Body of pancreas (tissue), 4 donors: ENCODE measurements at places on chromosomes 1 and 21. TPM values are rescaled to one million over a fixed set of nuclear protein-coding genes. Genes with fewer than 3 reads are reported as not detected.

GRCh38 chr1:183544598-183545297, 45.5 kb downstream of the NCF2 start:
- DNase-seq: no peak
- no peaks in the 10 kb centered on the region for H3K27me3 ChIP-seq
- no peak overlapping the region for H3K4me3 ChIP-seq
- H3K4me1 ChIP-seq: no peaks in the 10 kb centered on the region

GRCh38 chr1:36803868-36804570, 230.3 kb downstream of the GRIK3 start:
- H3K27me3 ChIP-seq: no peaks in the 10 kb centered on the region
- no peak overlapping the region for H3K4me3 ChIP-seq
- H3K27ac ChIP-seq: no peak overlapping the region
- no peak for DNase-seq
- H3K36me3 ChIP-seq: no peaks in the 10 kb centered on the region

- H3K36me3 ChIP-seq: no peaks in the 10 kb centered on the region
- H3K4me3 ChIP-seq: no peak overlapping the region
- H3K27ac ChIP-seq: no peak overlapping the region
- peaks cover 34% of the 10 kb centered on the region for H3K4me1 ChIP-seq
- H3K27me3 ChIP-seq: no peaks in the 10 kb centered on the region
Observed at GRCh38 chr1:201020040-201020591, 3.4 kb downstream of the KIF21B start.

DNA sequence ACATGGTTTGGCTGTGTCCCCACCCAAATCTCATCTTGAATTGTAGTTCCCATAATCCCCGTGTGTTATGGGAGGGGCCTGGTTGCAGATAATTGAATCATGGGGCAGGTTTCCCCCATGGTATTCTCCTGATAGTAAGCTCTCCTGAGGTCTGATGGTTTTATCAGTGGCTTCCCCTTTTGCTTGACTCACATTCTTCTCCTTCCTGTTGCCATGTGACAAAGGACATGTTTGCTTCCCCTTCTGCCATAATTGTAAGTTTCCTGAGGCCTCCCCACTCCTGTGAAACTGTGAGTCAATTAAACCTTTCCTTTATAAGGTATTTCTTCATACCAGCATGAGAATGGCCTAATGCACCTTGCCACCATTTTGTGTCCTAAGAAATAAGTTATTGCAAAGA, 415.0 kb downstream of the COL11A1 start:
- no peak overlapping the region for H3K27ac ChIP-seq
- no peaks in the 10 kb centered on the region for H3K27me3 ChIP-seq
- no peaks in the 10 kb centered on the region for H3K36me3 ChIP-seq
- no peak overlapping the region for H3K4me3 ChIP-seq
- H3K4me1 ChIP-seq: no peaks in the 10 kb centered on the region
- no peak for DNase-seq

- H3K4me3 ChIP-seq: no peak overlapping the region
- H3K36me3 ChIP-seq: no peaks in the 10 kb centered on the region
- no peaks in the 10 kb centered on the region for H3K27me3 ChIP-seq
- DNase-seq: peak; percentile 51
- peaks cover 48% of the 10 kb centered on the region for H3K4me1 ChIP-seq
Observed at GRCh38 chr1:60280256-60280655, 206.7 kb upstream of the C1orf87 start.

DNA sequence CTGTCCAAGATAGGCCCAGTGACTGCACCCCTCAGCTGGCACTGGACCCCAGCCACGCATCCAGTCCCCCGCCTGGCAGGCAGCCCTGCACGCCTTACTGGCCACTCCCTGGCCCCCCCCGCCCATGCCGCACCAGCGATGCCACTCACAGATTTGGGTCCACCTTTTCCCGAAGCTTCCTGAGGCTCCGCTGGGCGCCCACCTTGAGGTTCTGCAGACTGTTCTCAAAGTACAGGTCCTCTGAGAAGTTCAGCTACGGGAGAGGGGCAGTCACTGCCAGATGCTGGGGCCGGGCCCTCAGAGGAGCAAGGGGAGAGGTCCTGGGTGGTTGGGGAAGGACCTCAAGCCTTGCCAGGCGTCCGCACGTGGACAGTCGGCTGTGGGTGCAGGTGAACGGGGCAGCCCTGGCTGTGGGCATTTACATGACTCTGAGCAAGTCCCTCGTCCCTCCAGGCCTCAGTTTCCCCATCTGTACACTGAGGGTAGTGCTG, 8.1 kb downstream of the PRXL2B start:
- H3K4me3 ChIP-seq: no peak overlapping the region
- H3K27me3 ChIP-seq: no peaks in the 10 kb centered on the region
- peaks cover 15% of the 10 kb centered on the region for H3K4me1 ChIP-seq
- peak; percentile 9 for DNase-seq

GRCh38 chr1:104856091-104856490, 1106.4 kb downstream of the AMY1C start:
- H3K36me3 ChIP-seq: no peaks in the 10 kb centered on the region
- no peaks in the 10 kb centered on the region for H3K4me1 ChIP-seq
- H3K4me3 ChIP-seq: no peak overlapping the region
- DNase-seq: no peak
- H3K27me3 ChIP-seq: no peaks in the 10 kb centered on the region
- H3K27ac ChIP-seq: no peak overlapping the region

DNA sequence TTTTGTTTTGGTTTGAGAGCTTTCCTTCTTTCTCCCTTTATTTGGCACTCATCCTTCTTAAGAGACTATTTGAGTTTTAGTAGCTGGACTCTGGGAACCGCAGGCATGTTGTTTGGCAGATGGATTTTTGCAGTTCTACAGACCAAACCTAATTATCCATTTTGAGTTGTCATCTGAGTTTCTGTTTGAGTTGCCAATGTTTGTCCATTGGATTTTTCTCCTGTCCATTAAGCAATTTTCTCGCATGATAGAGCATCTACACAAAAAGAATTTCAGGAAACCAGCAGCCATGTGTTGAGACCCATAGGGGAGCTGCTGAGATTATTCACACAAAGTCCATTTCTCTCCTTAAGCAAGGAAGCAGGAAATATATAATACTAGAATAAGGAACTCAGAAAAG, 17.2 kb upstream of the CXADR start:
- H3K4me1 ChIP-seq: no peaks in the 10 kb centered on the region
- H3K36me3 ChIP-seq: no peaks in the 10 kb centered on the region
- no peak for DNase-seq
- H3K4me3 ChIP-seq: no peak overlapping the region
- H3K27ac ChIP-seq: no peak overlapping the region
- H3K27me3 ChIP-seq: no peaks in the 10 kb centered on the region

DNA sequence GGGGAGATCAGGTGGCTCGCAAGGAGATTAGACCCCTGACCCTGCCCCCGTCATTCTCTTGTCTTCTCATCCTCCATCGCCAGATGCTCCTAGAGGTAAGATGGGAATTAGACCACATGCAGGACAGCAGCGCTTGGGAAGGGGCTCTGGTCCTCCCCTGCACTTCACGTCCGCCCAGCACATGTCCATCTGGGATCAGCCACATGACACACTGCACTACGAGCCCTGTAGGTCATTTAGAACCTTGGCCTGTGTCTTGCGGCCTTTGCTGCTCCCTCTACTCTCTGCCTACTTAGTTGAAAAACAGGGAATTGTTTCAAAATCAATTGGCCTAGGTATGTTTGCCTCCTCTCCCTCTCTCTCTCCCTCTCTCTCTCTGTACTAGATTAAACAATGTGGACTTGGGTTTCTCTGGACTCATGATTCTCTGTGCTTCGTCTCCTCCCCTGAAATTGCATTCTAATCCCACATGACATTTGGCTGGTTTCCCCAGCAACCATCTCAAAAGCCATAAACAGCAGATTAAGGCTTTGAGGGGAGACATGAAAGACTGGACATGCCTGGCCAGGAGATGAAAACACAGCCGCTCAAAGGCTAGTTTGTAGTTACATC, 3.8 kb upstream of the NCMAP start:
- H3K27ac ChIP-seq: peak overlapping the region; percentile 44
- no peak for DNase-seq
- H3K27me3 ChIP-seq: no peaks in the 10 kb centered on the region

DNA sequence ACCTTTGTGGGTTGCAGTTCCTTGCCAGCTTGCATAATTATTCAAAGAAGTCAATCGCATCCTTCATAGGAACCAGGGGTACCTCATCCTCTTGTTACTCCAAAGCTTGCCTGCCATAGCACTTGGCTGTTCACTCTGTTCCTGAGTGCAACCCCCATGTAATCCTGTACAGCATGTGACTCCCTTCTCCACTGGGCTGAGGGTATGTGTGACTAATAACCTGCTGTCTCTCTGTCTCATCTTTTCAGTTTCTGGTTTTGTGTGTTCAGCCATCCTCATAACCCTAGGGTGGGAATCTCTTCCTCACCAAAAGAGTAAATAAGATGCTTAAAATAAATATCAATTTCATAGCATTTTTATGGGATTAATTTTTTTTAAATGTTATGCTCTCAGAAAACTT, 351.9 kb downstream of the S1PR1 start:
- no peaks in the 10 kb centered on the region for H3K27me3 ChIP-seq
- H3K4me1 ChIP-seq: no peaks in the 10 kb centered on the region
- no peak for DNase-seq
- H3K27ac ChIP-seq: no peak overlapping the region

GRCh38 chr1:153527683-153528040, 8.1 kb downstream of the S100A6 start:
- H3K27me3 ChIP-seq: no peaks in the 10 kb centered on the region
- no peaks in the 10 kb centered on the region for H3K36me3 ChIP-seq
- H3K27ac ChIP-seq: no peak overlapping the region
- H3K4me1 ChIP-seq: peaks cover 9% of the 10 kb centered on the region

DNA sequence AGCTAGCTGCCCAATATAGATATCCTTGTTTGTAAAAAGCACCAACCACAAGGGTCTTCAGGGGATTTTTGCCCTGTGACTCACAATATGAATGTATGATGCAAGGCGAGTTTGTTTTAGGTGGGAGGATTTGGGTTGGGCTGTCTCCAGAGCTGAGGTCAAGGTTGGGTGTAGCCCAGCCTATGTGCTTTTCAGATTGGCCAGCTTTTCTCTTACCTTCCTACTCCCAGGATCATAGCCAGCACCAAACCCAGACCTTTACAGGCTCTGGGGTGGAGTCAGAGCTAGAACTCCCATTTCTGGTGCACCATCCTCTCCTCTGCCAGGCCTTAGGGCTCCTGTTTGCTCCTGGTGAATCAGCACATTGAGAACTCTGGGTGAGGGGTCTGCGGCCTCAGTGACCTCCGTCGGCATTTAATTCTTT, 55.6 kb upstream of the GCLM start:
- no peaks in the 10 kb centered on the region for H3K27me3 ChIP-seq
- H3K4me3 ChIP-seq: no peak overlapping the region
- peaks cover 28% of the 10 kb centered on the region for H3K4me1 ChIP-seq
- H3K36me3 ChIP-seq: no peaks in the 10 kb centered on the region

- H3K4me3 ChIP-seq: no peak overlapping the region
- H3K27me3 ChIP-seq: no peaks in the 10 kb centered on the region
- no peaks in the 10 kb centered on the region for H3K36me3 ChIP-seq
- no peaks in the 10 kb centered on the region for H3K4me1 ChIP-seq
- no peak overlapping the region for H3K27ac ChIP-seq
- no peak for DNase-seq
Observed at GRCh38 chr1:17719874-17720273, 35.3 kb upstream of the ACTL8 start.

GRCh38 chr1:230365723-230366307, 60.3 kb downstream of the PGBD5 start:
- DNase-seq: no peak
- H3K36me3 ChIP-seq: no peaks in the 10 kb centered on the region
- H3K4me1 ChIP-seq: no peaks in the 10 kb centered on the region

DNA sequence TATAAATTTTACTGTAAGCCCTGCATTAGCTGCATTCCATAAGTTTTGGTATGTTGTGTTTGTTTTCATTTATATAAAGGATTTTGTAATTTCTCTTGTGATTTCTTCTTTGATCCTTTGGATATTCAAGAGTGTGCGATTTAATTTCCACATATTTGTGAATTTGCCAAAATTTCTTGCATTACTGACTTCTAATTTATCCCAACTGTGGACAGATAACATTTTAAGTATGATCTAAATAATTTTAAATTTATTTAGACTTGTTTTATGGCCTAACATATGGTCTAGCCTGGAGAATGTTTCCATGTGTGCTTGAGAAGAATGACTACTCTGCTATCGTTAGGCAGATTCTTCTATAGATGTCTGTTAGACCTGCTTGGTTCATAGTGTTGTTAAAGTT, 23.2 kb downstream of the RPE65 start:
- no peaks in the 10 kb centered on the region for H3K36me3 ChIP-seq
- peaks cover 6% of the 10 kb centered on the region for H3K4me1 ChIP-seq
- H3K4me3 ChIP-seq: no peak overlapping the region
- no peaks in the 10 kb centered on the region for H3K27me3 ChIP-seq

DNA sequence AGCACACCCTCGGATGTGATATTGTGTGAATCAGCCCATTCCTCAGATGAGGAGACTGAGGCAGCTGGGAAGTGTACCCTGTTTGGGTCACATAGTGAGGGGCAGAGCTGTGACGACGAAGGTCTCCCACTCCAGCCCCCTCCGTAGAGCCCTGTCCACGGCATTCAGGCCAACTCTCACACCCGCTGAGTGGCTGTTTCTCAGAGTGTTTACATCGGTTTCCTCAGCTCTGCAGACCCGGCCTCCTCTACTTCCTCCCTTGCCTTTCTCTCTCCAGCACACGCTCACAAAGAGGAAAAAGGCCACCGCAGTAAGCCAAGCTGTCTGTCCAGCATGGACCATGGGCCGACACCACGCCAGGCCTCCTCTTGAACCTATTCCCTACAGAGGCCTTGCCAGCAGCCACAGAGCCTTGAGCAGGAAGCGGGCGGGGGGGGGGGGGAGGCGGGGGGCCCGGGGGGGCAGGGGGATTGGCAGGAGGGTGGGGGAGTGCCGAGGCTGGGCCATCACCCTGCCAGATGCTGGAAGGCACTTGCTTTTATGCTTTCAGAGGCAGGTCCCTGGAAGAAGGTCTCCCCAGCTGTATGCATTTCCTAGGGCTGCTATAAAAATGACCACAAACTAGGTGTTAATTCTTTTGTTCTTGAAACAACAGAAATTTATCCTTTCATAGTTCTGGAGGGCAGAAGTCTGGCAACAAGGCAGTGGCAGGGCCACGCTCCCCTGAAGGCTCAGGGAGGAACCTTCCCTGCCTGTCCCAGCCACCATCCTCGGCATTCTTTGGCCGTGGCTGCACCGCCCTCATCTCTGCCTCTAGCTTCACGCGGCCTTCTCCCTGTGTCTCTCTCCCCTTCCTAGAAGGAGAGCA, 178.4 kb downstream of the PSMG1 start:
- H3K4me3 ChIP-seq: no peak overlapping the region
- H3K36me3 ChIP-seq: no peaks in the 10 kb centered on the region
- no peaks in the 10 kb centered on the region for H3K4me1 ChIP-seq
- no peaks in the 10 kb centered on the region for H3K27me3 ChIP-seq

DNA sequence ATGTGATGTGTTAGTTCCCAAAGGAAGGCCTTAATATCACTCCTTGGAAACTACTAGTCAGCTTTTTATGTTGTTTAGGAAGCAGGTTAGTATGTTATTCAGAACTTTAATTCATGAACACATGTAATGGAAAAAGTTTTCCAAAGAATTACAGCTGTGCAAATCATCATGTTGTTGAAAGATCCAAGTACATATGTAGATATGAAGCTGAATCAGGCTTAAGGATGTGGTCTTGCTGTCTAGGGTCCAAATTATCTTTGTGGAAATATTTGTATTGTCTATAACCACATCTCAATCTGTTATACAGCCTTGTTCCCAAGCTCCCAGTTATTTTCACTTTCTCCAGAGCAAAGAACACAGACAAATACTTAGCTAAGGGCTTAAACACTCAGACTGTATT, 231.6 kb downstream of the TPR start:
- DNase-seq: no peak
- H3K27ac ChIP-seq: no peak overlapping the region
- H3K4me1 ChIP-seq: no peaks in the 10 kb centered on the region
- no peak overlapping the region for H3K4me3 ChIP-seq
- H3K36me3 ChIP-seq: no peaks in the 10 kb centered on the region

Gene SLC1A7
- total RNA-seq: not detected

Gene S100A8
- total RNA-seq: 1.8 TPM

Gene EFHD2
- 78.6 TPM for total RNA-seq

Gene PROK1
- 0.26 TPM for total RNA-seq

Gene ZMYND12
- total RNA-seq: 1.3 TPM
